ENCODE measurements at places on chromosomes 5 and 9. TPM values are rescaled to one million over a fixed set of nuclear protein-coding genes. Genes with fewer than 3 reads are reported as not detected.

Gene SPRY4
- 1.5 TPM for total RNA-seq

Gene PLPPR1
- total RNA-seq = not detected

Gene TEK
- total RNA-seq = not detected

Gene ADAMTS19
- not detected for total RNA-seq

Gene TNFSF8
- 148 TPM for total RNA-seq

Gene ARHGEF28
- total RNA-seq = not detected

Gene ALDH1A1
- not detected for total RNA-seq

Gene RASEF
- total RNA-seq = not detected

Gene SLC25A48
- total RNA-seq = not detected

Gene TICAM2
- total RNA-seq = 1.0 TPM

Gene C5orf47
- total RNA-seq = not detected

Gene FGF18
- 0.17 TPM for total RNA-seq

Gene ANKDD1B
- 0.40 TPM for total RNA-seq

Gene BHMT
- total RNA-seq = not detected

Gene PLAC8L1
- 0.57 TPM for total RNA-seq

Gene NSA2
- total RNA-seq = 95.8 TPM

Gene ST8SIA4
- total RNA-seq = 61.3 TPM

Gene TMC1
- total RNA-seq = not detected

Gene MAMDC2
- total RNA-seq = not detected

Gene PTTG1
- total RNA-seq = 88.9 TPM

Gene KCNN2
- not detected for total RNA-seq

Gene NPR2
- total RNA-seq = 15.4 TPM

Gene IFNA2
- not detected for total RNA-seq

Gene CDH9
- total RNA-seq = not detected

Gene SEMA6A
- total RNA-seq = 0.24 TPM

Gene OR1Q1
- not detected for total RNA-seq

Gene PCDHB2
- total RNA-seq = not detected

Gene C5orf34
- 6.8 TPM for total RNA-seq

Gene TAF7
- 71.5 TPM for total RNA-seq

Gene SLC6A7
- total RNA-seq = not detected

Gene TNFSF15
- 1.5 TPM for total RNA-seq

Data from activated CD4-positive, alpha-beta T cell treated with anti-CD3 and anti-CD28 coated beads, Interleukin-2, amount 10 ng/mL, durations not matched to agents 24 days and 14 days (primary cell).